ENCODE measurements at places on chromosomes 6 and 20.

DNA sequence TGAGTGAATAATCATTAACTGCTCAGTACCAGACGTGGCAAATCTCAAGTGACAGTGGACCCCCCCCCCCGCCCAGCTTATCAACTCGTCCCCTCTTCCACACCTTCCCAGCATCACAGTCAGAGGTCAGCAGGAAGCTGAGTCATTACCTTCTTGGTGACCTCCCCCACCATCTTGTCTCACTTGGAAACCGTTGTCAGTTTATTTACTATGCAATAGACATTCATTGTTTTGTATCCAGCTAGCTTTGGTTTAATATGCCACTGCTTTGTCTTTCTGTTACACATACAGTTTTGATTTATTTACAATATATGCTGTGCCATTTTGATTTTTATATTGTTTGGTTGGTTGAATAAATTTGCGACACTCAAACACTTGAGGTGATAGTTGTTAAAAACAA lies 158.1 kb downstream of the QKI start:
- no peak for DNase-seq

GRCh38 chr20:58140787-58141425 lies 87.5 kb downstream of the ANKRD60 start:
- no peak for DNase-seq

- DNase-seq: no peak
Measured at GRCh38 chr20:19603376-19603750, 154.7 kb upstream of the RIN2 start.

DNA sequence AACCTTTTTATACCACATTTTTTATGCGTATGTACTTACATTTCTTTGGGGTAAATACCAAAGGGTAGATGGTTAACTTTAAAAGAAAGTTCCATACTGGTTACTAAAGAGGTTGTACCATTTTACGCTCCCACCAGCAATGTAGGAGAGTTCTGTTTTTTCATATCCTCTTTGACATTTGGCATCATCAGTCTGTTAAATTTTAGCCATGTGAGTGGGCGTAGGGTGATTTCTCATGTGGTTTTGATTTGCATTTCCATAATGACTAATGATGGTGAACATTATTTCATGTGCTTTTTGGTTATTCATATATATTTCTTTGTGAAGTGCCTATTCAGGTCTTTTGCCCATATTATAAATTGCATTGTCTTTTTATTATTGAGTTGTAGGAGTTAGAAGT lies 194.2 kb downstream of the PRL start:
- no peak for DNase-seq

GRCh38 chr6:44219053-44219814 lies 2.5 kb downstream of the MYMX start:
- no peak for DNase-seq

DNA sequence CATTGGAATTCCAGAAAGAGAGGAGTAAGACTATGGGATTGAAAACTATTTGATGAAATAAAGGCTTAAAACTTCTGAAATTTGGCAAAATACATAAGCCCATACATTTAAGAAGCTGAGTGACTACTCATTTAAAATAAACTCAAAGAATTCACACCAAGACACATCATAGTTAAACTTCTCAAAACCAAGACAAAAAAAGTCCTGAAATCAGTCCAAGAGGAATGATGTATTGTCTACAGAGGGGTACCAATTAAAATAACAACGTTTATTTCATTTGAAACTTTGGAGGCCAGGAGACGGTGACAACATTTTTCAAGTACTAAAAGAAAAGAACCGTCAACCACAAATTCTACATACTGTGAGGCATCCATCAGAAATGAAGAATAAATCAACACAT lies 841.4 kb upstream of the MAP3K7 start:
- no peak for DNase-seq
